ENCODE measurements at places on chromosomes 2 and 18.
A peak's percentile ranks its signal among the peaks of the same experiment; 100 is the strongest.

DNA sequence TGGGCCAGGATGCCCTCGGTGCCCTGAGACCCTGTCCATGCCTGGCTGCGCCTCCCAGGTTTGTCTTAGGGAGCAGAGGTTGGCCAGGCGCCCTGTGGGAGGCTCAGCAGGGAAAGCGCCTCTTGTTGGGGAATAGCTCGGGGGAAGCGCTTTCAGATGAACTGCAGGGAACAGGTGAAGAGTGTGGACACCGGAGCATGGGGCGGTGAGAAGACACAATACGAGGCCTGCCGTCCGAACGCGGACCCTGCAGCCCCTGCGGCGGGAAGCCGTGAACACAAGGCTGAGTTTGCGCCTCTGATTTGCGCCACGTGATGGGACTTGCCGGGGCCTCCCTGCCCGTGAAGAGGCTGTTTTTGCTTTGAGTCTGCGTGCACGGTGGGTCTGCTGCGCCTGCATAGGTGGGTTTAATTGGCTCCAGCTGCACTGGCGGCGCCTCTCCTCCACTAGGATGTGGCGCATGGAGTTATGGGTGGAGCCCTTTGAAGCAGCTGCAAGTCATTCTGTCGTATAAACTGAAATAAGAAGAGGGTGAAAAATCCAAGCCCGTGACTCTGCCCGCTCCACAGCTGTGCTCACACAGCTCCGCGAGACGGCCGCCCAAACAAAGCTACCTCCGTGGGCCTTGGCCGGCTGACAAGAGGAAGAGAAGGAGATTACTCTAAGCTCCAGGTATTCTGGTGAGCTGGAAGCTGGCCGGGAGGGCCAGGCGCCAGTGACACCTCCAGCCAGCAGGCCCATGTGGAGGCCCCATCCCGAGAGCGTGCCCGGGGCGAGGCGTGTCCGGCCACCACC is 103.5 kb upstream of the CTDP1 start:
- no peak for DNase-seq

DNA sequence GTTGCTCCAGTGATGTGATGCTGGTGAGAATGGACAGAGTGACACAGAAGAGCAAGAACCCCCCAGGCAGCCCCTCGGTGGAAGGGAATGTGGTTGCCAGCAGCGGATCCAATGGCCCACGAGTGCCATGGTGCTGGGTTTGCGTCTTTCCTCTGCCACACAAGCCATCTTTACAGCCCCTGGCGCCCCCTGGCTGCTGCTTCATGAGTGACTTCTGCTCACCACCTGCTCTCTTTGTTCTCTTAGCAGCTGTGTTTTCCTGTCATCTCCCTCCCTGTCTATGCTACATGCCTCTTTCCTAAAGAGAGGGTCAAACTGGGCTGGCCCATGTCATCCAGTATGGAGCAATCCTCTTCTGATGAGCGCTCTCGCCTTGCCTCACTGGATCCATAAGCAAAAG is 300.0 kb upstream of the SMIM21 start:
- no peak for DNase-seq

GRCh38 chr2:222318712-222319585 is 20.2 kb upstream of the PAX3 start:
- DNase-seq = no peak

DNA sequence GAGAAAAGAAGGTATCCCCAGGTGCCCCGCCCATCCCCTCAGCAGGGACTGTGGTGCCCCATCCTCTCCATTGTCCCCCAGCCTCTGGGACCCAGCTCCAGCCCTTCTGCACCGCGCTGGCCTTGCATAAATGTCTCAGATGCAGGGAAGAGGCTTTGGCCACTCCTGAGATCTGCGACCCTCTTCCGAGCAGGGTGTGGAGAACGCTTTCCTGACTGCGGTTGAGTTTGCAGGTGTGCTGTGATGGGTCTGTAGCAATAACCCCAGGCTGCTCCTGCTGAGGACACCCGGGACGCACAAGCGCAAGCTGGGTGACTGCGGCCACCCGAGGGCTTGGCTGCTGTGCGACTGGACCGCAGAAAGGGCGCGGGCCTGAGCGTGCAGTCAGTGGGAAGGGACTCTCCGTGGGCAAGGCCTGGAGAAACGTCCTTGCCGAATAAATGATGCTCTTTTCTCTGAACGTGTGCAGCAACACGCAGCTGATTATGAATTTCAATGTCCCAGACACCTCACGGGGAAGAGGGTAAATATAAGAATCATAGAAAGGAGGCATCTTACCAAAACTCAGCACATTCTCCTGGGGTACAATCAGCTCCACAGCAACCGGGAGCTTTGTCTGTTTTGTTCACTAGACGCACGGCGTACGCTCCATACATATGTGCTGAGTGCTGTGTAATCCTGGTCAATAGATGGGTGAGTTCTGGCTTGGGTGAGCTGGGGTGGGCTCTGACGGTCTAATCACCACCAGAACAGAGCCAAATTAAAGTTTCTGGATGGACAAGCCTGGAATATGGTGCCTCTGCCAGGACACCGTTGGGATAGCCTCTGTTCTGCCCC is 67.5 kb upstream of the ZNF516 start:
- no peak for DNase-seq

GRCh38 chr2:25816249-25816648 is 62.0 kb downstream of the ASXL2 start:
- DNase-seq = no peak

GRCh38 chr2:2146969-2147900 is 183.8 kb downstream of the MYT1L start:
- DNase-seq = no peak

GRCh38 chr2:70143314-70144150 is 47.3 kb downstream of the C2orf42 start:
- DNase-seq = no peak

- no peak for DNase-seq
Observed at GRCh38 chr2:10410001-10410822, 37.9 kb downstream of the ODC1 start.

DNA sequence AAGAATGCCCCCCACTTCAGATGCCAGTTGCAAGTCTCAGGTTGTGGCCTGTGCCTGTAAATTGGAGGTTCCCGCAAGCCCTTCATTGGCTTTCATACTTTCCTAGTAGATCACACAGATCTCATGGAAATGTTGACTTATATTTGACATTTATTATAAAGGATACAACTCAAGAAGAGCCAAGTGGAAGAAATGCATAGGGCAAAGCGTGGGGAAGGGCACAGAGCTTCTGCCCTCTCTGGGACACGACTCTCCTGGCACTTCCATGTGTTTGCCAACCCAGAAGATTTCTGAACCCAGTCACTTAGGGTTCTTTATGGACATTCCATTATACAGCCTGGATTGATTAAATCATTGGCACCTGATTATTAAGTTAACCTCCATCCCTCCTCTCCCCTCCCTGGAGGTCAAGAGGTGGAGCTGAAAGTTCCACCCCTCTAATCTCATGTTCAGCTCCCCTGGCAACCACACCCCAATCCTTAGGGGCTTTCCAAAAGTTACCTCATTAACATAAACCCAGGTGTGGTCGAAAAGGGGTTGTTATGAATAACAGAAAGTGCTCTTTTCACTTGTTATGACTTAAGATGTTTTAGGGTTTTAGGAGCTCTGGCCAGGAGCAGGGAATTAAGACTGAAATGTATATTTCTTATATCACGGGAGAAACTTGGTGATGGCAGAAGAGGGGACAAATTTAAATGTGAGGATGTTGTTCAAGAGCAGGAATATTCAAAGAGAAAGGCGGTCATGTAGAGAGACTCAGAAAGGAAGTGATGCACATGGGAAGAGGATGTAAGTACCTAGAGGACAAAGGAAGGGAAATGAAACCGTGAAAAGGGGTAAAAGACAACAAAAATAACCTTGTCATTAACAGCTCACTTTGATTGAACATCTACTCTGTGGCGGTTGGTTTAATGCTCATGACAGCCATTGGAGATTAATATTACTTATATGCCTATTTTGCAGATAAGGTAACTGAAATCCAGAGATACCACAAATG is 31.8 kb downstream of the SP100 start:
- no peak for DNase-seq

- DNase-seq = no peak
Observed at GRCh38 chr2:235868224-235868623, 300.0 kb downstream of the GBX2 start.

DNA sequence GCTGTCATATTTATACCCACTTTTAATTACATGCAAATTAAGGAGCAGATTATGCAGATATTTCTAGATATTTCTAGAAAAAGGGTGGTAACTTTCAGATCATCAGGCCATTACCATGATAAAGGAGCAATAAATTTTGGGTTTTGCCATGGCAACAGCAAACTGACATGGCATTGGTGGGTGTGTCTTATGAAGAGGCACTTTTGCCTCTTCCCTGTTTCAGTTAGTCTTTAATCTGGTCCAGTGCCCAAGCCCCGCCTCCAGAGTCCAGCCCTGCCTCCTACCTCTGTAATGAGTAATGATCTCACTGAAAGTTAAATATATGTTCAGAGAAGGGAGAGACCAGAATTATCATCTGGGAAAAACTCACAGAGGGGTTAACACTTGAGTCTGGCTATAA is 124.8 kb downstream of the SCG2 start:
- DNase-seq = no peak

DNA sequence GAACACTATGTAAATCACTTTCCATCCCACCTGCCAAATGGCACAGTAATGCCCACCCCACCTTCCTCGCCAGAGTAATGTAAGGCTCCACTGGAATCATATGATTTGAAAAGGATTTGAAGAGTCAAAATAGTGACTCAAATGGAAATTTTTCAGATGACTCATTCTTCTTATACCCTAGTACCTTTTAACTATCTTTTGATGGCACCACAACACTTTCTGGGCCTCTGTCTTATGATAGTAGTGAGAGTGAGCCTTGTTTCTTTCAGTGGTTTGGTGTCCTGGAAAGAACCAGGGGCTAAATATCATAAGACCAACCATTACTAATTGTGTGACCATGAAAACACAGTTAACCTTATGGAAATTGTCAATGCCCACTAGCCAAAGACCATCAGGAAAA is 235.4 kb upstream of the SLC14A2 start:
- no peak for DNase-seq

GRCh38 chr2:157837851-157838441 is 38.2 kb downstream of the ACVR1 start:
- DNase-seq = no peak

- DNase-seq = no peak
Observed at GRCh38 chr2:203177361-203177760, 61.5 kb upstream of the CYP20A1 start.

DNA sequence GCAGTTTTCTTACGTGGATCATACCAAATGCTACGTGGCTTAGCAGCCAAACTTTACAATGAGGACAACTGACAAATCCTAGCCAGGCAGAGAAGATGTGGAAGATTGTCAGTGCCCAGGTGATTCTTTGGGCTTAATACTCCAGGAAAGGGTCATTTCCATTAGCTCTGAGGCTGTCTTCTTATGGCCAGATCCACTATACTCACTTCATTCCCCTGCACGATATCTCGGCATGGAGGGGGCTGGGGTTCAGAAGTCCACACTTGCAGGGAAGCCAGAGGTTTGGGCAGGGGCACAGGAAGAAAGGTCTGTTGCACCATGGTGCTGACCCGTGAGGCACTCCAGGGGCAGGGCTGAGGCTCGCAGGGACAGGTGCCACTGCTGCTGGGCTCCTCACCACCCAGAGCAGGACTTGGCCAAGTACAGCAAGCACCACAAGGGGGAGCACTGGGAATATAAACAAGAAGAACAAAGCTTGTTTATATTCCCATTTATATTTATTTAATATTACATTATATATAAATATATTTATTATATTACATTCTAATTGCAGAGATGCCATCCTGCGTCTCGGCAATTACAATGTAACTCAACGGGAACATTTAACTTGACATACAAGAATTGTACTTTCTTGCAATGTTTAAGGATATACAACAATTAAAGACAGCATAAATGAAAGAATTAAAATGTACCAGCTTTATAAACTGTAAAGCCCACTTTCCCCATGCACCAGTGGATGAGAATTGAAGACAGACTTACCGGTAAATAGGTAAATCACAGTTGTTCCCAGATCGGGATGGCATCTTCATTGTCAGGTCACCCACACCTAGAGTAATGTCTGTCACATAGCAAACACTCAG is 27.2 kb downstream of the CLUL1 start:
- DNase-seq = peak; percentile 8

- no peak for DNase-seq
Observed at GRCh38 chr2:174078275-174078674, 113.1 kb upstream of the SP3 start.

DNA sequence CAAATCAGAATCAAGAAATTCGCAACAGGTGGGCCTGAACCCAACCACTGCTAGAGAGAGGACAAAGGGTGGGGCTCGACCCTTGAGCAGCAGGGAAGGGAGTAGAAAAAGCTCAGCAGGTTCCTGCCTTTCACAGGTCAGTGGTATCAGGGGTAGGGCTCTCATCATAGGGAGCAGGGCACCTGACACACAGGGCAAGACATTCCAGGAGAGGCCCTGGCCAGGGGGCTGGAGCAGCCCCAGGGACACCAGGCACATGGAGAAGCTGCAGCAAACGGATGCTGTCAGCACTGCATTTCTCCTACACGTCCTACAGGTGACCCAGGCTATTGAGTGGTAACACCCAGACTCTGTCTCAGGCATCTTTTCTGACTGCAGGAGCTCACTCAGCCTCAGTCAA is 17.2 kb upstream of the MLPH start:
- no peak for DNase-seq

- no peak for DNase-seq
Observed at GRCh38 chr2:46954951-46955571, 39.5 kb upstream of the MCFD2 start.

DNA sequence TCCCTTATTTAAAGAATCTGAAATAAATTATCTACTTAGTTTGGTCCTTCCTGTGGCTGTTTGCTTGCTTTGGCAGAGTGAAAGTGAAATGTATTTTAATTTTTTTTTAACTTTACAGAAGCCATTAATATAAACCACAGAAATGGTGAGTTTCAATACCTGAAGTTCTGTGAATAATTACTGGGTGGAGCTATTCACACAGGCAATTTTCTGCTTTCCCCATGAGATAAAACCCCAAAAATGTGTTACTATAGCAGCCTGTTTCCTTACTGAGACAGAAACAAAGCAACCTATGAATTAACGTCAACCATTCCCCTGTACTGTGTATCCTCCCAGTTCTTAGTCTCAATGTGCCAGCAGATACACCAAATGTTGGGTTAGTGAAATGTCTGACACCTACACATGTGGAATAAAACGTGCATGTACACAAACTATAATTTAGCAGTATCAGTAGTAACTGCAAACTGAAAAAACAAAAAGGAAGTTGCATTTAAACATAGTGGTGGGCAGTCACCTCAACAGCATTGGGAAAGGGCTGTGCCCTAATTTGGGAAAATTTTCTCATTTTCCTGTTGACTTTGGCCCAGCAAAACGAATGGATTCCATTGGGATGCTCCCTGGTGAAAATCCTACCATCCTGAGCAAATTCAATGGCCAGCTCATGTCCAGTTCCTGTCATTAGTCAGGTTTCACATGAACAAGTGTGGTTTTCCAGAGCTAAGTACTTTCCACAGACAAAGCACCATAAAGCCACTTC is 73.1 kb upstream of the RMDN2 start:
- DNase-seq = no peak

DNA sequence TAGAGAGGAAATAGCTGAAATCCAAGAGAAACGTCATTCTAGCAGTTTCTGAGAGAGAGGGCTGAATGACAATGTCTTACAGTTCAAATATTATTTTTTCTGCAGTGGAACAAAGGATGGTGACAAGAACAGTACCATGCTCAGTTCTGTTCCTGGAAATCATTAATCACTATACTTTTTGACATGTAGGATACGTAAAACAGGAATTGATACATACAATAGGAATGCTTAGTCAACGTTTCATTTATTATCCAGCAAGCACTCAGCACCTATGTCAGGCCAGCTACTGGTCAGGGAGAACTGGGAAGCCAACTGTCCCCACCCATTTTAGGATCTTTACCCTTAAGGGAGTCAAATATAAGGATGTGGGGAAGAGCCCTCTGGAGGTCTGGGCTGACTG is 114.7 kb downstream of the DHRS9 start:
- DNase-seq = no peak

Measured in activated T-helper 1 cell treated with anti-CD3 and anti-CD28 coated beads, Interleukin-2, amount 50 U/mL, for 16 hours (primary cell).